ENCODE measurements at places on chromosomes 12 and 14.

DNA sequence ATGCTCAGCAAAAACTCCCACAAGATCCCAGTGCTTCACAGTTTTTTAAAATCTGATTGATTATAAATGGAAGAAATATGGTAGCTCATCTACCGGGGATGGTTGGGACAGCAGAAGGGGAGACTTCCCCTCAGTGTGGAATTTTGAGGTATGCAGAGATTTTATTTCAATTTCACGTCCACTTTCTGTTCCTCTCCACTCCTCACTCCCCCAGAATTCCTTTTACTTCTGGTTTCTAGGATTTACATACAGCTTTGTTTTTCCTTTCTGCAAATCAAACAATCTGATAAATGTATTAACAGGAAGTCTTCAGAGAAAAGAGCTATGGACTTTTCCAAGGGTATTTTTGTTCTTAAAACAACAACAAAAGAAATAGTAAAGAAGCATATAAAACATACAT is 181.5 kb upstream of the ARHGAP5 start:
- DNase-seq, result no peak

DNA sequence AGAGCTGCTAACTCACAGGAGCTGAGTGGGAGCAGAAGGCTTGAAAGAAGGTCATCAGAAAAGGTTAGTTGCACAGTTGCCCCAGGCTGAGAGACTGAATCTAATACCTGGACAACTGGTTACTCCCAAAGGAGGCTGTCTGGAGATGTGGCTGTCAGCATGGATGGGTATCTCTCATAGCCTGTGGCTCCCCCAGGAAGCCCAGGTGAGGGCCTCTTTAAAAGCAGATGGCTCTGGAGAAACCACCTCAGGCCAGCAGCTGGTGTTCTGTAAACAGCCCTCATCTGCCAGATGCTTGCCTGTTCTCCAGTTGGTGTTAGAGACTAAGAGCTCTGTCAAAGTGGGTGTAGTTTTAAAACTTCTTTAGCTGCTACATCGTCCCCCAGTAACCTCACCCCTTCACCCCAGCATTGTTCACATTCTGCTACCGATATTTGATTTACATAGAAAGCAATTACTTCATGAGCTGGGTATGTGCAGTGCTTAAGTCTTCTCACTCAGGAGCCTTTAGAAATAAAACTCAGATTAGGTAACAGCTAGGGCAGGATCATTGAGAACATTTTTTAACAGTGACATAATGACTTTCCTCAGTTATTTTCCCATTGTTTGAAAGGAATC is 25.8 kb downstream of the DACT1 start:
- DNase-seq, result no peak

DNA sequence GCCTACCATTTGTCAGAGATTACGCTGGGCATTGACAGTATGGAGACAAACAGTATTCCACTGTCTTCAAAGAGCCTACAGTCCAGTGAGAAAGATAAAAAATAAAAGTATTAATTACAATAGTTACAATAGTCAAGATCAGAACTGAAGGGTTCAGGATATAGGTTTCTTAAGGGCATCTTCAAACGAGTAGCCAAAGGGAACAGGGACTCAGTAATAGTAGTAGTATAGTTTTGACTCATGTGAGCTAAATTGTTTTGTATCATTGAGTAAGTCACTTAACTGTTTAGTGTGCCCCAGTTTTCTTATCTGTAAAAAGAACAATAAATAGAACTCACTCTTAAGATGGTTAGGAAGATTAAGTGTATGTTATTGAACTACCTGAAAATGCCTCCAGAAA is 123.6 kb downstream of the METTL25 start:
- no peak for DNase-seq

- DNase-seq, result no peak
Observed at GRCh38 chr14:87264272-87264785, 728.7 kb downstream of the GALC start.

GRCh38 chr12:100842156-100842555 is 47.6 kb downstream of the ANO4 start:
- DNase-seq, result no peak

GRCh38 chr12:113162102-113163029 is 12.8 kb downstream of the CFAP73 start:
- no peak for DNase-seq

DNA sequence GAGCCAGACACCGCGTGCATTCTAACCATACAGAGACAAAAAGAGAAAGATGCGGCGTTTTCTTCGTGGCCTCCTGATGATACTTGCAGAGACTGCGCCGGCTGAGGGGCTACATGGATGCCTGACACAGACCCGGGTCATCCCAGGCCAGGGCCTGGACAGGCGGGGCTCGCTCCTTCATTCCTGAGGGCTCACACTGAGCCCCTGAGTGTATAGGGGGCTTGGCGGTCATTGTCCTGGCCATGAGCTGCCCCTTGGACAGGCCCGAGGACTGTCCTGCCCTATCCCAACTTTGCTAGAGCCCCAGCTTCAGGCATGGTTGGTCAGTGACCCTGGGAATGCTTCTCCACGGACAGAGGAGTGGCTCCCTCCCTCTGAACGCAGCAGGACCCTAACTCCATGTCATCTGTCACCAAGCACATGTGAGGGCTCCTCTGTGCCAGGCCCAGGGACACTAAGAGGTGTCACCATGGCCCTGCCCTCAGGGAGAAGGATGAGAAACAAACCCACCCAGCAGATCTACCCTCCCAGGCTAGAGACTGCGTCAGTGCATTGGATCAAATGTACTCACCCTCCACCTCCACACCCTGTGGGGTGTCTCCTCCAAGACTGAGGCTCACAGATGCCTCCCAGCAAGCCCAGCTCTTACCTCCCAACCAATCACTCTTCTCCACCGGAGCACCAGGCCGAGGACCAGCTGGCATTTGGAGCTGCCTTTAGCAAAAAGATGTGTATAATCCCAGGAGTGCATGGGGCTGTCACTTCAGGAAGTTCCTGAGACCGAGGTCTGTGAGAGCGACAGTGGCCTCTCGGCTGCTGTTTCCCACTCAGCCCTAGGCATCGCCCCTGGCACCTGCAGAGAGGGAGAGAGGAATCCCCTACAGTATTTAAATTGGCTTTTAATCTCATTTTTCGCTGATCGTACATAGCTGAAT is 102.7 kb downstream of the DICER1 start:
- no peak for DNase-seq

- DNase-seq, result no peak
Observed at GRCh38 chr14:68616221-68616902, 176.5 kb downstream of the ZFP36L1 start.

DNA sequence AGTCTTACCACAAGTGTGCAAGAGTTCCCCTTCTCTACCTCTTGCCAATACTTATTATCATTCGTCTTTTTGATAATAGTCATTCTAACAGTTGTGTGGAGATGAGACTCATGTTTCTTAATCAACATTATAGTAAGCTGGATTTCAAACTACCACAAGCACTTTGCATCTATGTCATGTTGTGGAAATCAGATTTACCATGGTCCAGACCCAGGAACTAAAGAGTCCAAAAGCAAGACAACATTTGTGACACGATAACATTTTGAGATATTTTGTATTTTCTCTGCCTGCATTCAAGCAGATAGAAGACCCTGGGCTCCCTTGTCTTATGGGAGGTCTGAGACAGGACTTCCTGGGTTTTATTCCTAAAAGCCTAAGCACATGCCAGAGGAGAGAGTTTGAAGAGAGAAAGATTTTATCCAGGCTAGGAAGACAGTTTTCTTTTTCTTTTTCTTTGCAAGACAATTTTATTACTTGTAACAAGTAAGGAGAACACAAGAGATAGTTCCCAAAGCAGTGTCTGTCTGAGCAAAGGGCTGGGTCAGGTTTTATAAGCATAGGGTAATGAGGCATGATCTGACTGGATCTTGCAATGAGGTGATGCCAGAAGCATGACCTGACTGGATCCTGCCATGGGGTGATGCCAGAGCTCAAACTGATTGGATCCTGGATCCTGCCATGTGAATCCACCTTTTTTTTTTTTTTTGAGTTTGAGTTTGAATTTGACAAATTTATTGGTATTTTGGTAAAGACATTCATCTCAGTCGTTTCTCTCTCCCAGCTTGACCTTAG is 180.5 kb upstream of the HMGA2 start:
- no peak for DNase-seq

GRCh38 chr12:131487388-131488124 is 223.3 kb upstream of the SFSWAP start:
- DNase-seq, result no peak
